Neuronal stem cell (in vitro differentiated cells): ENCODE measurements at places on chromosomes 7 and 10.

DNA sequence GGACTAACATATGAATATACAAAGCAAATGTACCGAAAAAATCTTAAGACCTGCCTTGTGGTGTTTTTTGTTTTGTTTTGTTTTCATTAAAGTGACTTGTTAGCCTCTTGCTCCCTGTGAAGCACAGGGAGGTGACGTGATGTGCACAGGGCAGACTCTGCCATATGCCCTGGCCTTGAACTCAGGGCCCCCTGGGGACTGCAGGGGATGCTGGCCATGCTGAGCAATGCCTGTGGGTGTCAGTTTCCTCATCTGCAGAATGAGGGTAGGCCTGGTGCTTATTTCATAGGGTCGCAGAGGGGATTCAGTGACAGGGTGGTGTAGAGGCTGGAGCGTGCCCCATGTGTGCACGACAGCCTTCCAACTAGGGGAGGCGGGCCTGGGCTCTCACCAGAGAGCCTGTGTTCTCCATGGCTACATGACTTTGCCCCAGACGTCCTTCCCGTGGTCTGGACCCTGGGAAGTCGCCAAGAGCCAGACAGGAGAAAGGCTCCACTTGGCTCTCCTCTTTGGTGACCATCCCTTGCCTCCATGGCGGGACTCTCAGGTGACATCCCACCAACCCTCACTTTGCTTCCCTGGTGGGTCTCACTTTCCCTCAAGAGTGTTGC is 14.5 kb downstream of the EGFR start:
- DNase-seq, result no peak

DNA sequence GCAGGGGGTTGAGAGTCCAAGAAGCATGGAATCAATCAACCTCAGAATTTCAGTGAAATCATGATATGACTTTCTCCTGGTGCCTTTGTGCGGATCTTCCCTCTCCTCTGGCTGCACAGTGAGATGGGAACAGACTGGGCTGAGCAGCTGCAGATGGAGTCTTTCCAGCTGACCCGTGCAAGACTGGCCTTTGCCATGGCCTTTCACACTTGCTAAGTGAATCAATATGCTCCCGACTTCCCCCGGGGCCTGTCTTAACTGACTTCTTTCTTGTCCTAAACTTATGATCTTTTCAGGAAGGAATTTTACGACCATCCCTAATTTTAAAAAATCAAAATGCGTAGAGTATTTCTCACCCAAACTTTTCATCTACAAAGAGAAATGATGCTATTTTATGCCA is 469.9 kb downstream of the GALNT17 start:
- DNase-seq, result no peak

DNA sequence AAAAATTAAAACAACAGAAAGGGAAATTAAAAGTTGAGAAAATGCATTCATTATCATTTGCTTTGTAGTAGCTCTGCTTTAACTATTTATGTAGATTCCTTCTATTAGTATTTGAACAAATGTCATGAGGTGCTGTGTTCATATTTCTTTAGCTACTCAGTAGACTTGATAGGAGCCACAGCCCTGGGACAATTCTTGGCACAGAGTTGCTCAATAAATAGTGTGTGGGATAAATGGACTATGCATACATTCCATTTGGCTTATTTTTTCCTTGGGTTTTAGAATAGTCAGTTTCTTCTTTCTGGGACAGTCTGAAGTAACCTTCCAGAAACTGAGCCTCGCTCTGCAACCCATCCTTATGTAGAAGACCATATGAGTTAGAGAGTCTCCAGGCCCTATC is 13.4 kb downstream of the RPP30 start:
- no peak for DNase-seq

GRCh38 chr7:34315032-34315431 is 343.0 kb upstream of the NPSR1 start:
- no peak for DNase-seq

DNA sequence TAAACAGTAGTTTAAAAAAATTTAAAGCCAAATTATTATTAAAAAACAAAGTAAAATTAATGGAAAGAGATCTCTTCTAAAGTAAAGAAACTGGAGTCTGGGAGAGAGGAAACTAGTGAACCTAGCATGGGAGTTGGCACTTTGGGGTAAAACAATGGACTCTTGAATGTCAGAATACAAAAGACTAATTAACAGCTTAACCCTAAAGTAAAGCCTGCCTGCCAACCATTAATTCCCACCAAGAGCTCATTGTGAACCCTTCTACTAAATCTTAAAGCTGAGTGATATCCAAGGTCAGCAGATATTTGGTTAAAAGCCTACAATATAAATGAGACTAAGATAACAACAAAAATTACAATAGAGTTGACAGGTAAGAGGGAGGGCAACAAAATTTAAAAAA is 36.5 kb downstream of the KMT2C start:
- no peak for DNase-seq

GRCh38 chr7:91752102-91752501 is 128.4 kb downstream of the MTERF1 start:
- no peak for DNase-seq

- DNase-seq, result no peak
Measured at GRCh38 chr10:132533571-132534260, 3.9 kb upstream of the INPP5A start.

DNA sequence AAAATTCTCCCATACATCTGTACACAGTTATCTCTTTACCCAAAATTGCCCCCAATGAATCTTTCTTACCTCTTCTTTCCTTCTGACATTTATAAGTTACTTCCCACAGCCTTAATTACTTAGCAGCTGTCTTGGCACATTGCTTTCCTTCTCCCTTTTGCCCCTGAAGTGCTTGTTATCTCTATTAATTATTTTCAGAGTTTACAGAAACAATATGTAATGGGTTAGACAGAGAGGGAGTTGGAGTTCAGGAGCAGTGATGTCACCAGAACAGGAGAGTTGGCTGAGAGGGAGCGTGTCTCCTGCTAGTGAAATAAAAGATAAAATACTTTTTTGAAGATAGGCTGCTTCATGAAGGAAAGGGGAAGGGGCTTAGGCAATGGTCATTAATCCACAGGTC is 57.4 kb downstream of the ITGB8 start:
- no peak for DNase-seq

- DNase-seq, result peak; percentile 71
Measured at GRCh38 chr10:119750391-119751230, 24.8 kb downstream of the INPP5F start.

DNA sequence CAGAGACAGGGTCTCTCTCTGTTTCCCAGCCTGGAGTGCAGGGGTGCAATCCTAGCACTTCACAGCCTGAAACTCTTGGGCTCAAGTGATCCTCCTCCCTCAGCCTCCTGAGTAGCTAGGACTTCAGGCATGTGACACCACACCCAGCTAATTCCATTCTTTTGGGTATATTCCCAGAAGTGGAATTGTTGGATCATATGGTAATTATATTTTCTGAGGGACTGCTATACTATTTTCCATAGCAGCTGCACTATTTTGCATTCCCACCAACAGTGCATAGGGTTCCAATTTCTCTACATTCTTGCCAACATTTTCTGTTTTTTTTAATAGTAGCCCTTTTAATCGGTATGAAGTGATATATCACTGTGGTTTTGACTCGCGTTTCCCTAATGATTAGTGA is 30.0 kb upstream of the RAB11FIP2 start:
- no peak for DNase-seq

- DNase-seq, result peak; percentile 5
Measured at GRCh38 chr7:26723129-26723528, 141.3 kb downstream of the SKAP2 start.

- DNase-seq, result no peak
Measured at GRCh38 chr10:28920091-28920490, 242.8 kb downstream of the BAMBI start.

GRCh38 chr10:122632031-122632430 is 67.6 kb downstream of the C10orf120 start:
- no peak for DNase-seq

DNA sequence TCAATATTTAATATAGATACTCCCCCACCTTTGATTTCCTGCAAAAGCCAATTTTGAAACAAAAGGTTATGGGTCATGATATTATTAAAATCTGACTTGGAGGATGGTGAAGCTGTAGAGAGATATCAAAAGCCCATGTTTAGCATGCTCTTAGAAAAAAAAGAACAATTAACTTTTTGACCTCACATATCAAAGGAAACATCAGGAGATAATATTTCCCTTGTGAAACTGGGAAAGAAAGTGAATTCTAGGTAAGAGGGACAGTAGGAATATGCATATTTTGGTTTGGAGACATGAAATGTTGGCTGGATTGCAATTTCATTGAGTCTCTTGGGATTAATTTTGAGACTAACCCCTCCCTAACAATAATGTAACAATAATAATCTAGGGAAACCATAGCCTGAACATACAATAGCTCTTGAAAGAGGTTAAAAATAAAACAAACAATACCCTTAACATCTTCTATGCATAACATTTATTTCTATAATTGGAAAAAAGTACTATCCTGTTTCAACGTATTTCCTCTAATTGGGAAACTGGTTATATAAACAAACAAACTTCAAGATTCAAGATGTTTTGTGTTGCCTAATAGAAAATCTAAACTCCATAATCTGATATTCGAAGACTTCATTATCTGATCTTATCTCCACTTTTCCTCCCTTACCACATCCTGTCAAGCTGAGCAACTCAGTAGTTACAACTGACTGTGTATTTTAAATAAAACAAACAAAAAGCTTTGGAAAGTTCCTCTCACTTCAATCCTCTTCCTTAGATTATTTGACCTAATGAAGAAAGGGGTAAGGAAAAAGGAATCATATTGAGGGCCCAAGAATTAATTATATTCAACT is 14.8 kb downstream of the TMEM26 start:
- no peak for DNase-seq

DNA sequence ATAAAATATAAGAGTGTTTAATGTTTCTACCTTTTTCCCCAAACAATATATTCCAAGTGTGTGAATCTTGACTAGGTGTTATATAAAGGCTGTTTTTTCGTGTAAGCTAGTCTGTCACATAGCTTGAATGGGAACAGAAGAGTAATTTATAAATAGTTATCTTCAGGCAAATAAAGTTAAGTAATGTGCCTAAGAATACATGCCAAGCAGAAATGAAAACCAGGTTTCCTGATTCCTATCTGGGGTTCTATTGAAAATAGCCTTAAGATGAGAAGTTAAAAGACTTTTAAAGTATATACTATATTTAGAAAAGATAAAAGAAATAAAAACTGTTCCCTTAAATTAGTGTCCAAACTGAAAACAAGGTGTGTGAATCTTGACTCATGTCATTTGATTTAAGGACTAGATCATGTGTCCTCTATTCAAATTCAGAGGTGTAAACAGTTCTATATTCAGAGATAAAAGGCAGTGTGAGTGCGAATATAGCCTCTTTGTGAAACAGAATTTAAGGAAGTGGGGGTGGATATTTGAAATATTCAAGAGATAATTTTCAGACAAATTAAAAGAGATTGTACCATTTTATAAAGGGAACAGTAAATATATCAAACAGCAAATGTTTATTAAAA is 247.5 kb downstream of the THSD7A start:
- no peak for DNase-seq

- DNase-seq, result no peak
Measured at GRCh38 chr7:47844311-47844710, 104.0 kb downstream of the PKD1L1 start.

- no peak for DNase-seq
Measured at GRCh38 chr7:40571796-40572195, 437.0 kb downstream of the SUGCT start.

DNA sequence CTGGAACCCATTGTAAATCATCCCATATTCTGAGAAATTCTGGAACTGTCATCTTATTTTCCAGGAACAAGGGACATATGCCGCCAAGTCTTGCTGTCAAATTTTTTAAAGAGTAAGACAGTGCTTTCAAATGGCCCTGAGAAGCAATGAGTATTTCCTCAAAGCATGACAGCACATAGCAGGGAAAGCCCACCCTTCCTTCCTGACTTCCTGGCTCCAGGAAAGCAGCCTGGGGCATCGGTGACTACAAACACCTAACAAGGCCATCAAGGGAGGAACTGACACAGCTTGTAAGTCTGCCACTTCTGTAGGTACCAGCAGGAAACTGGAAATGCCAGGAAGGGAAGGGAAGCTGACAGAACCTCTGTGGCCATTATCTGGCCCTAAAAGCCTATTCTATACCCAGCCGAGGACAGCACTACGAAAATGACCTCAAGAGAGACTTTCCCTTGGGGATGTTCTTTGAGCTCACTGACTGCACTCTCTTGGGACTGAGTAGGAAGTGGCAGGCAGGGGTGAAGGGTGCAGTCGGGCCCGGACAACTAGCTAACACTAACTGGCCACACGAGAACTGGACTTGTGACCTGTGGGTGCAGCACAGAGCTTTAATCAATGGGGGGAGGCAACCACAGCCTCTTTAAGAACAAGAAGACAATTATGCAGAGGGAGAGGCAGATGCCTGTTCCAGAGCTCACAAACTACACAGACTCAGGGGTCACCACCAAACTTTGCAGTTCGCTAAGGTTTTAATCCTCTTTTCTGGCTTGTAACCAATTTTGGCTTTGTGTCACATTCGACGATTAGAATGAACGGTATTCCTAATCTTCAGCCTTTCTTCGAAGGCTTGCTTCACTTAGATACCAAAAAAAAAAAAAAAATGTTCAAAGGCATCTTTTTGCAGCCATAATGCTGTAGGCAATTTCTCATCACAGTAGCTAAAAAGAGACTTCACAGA is 52.0 kb downstream of the GRB10 start:
- no peak for DNase-seq

DNA sequence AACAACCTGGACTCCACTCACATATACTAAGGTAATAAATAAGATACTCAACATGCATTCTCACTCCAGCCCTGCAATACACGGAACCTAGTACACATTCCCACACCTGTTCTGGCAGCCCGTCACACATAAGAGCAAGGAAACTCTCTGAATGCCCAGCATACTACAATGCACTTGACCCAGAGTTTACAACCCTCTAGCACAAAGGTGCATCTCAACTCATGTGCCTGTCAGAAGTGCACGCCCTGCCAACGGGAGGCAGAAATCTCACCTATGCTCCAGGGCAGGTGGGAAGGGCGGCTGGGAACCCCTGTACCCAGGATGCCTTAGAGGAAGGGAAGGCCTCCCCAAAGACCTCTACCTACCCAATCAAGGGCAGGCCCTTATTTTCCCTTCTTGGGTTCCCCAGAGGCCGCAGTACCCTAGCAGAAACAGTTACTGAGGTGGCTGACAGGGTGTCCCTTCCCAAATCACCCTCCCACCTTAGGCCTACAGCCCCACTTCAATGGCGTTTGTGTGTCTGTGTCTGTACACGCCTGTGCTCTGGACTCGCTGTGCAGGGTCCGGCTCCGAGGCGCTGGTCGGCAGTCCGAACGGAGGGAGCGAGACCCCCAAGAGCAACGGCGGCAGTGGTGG is 2.0 kb downstream of the EVX1 start:
- no peak for DNase-seq
